ENCODE measurements at places on chromosomes 5 and 9.

GRCh38 chr9:87594662-87595061, 97.0 kb downstream of the DAPK1 start:
- no peak for DNase-seq
- H3K4me1 ChIP-seq: no peaks in the 10 kb centered on the region
- H3K27ac ChIP-seq: no peak overlapping the region
- H3K36me3 ChIP-seq: no peaks in the 10 kb centered on the region
- peaks cover 13% of the 10 kb centered on the region for H3K27me3 ChIP-seq

DNA sequence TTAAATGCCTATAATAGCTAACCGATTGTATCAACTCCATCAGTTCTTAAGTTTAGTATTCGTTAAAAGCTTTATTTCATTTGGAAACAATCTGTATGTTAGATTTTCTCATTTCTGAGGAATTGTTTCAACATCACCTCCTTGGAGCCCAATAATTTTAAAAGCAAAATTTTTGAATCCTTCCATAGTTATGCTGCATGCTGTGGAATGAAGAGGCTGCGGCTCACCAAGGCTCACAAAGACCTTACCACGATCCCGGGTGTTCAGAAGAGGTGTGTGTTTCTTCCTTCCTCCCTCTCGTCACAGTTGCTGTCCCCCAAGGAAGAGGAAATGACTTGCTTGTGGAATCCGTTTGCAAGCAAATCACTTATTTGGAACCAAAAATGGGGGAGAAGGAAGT, 143.8 kb downstream of the FGF1 start:
- H3K4me3 ChIP-seq: no peak overlapping the region
- H3K4me1 ChIP-seq: no peaks in the 10 kb centered on the region
- no peak overlapping the region for H3K27ac ChIP-seq
- no peaks in the 10 kb centered on the region for H3K36me3 ChIP-seq
- no peak for DNase-seq

- no peaks in the 10 kb centered on the region for H3K27me3 ChIP-seq
- H3K4me1 ChIP-seq: no peaks in the 10 kb centered on the region
- H3K27ac ChIP-seq: no peak overlapping the region
- no peak for DNase-seq
- no peak overlapping the region for H3K4me3 ChIP-seq
These were observed 422.9 kb downstream of the TMEM161B start for GRCh38 chr5:87845734-87846133.

DNA sequence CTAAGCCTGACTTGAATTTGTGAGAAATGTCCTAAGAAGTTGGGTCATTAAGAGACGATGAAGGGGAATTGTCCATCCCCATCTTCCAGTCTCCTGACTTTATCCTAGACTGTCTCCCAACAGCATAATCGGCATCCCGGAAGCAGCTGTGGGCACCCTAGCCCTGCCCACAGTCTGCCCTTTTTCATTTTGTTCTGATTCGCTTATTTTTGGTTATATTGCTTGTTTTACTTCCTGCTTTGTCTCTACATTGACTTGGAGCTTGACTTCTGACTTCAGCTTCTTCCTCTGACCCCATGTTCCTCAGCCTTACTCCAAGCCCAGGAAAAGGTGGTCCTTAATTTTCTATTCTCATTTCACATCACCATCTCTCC, 41.8 kb downstream of the UGCG start:
- H3K27ac ChIP-seq: peak overlapping the region; percentile 69
- DNase-seq: no peak
- H3K27me3 ChIP-seq: no peaks in the 10 kb centered on the region
- peaks cover 45% of the 10 kb centered on the region for H3K36me3 ChIP-seq
- peaks cover 23% of the 10 kb centered on the region for H3K4me1 ChIP-seq
- H3K4me3 ChIP-seq: no peak overlapping the region

DNA sequence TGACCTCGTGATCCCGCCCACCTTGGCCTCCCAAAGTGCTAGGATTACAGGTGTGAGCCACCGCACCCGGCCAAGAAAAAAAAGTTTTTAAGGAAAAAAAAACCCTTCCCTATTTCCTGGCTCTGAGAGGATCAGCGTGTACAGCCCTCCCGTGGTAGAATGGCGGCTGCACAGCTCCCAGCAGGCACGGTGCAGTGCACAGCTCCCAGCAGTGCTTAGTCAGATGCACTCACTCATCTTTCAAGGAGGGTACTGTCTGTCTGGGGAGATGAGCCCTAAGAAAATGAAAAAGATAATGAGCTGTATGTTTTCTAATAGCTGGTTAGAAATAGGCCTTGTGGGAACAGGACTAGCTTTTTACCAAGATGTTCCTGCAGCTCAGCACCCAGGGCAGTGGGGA, 36.7 kb upstream of the SLC2A8 start:
- no peak for DNase-seq
- peaks cover 2% of the 10 kb centered on the region for H3K27me3 ChIP-seq
- H3K4me1 ChIP-seq: peaks cover 9% of the 10 kb centered on the region
- no peak overlapping the region for H3K27ac ChIP-seq
- no peaks in the 10 kb centered on the region for H3K36me3 ChIP-seq

GRCh38 chr5:157874861-157875260, 15.9 kb upstream of the CLINT1 start:
- no peak overlapping the region for H3K27ac ChIP-seq
- H3K27me3 ChIP-seq: no peaks in the 10 kb centered on the region

DNA sequence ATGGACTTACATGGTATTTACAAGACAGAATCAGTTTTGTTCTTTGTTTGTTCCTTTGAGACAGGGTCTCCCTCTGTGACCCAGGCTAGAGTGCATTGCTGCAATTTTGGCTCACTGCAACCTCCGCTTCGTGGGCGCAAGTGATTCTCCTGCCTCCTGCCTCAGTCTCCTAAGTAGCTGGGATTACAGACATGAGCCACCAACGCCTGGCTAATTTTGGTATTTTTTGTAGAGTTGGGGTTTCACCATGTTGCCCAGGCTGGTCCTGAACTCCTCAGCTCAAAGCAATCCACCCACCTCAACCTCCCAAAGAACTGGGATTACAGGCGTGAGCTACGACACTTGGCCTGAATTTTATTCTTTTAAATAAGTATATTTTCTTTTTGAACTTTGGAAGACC, 27.6 kb downstream of the RAB24 start:
- H3K27ac ChIP-seq: no peak overlapping the region
- H3K36me3 ChIP-seq: peaks cover 57% of the 10 kb centered on the region
- H3K4me1 ChIP-seq: peaks cover 15% of the 10 kb centered on the region

GRCh38 chr5:126852091-126852571, 75.2 kb downstream of the LMNB1 start:
- H3K4me3 ChIP-seq: no peak overlapping the region
- peaks cover 33% of the 10 kb centered on the region for H3K36me3 ChIP-seq
- DNase-seq: no peak
- no peaks in the 10 kb centered on the region for H3K27me3 ChIP-seq
- H3K27ac ChIP-seq: peak overlapping the region; percentile 91
- H3K4me1 ChIP-seq: peaks cover 48% of the 10 kb centered on the region

GRCh38 chr9:76459694-76460635, 983 bp downstream of the GCNT1 start:
- DNase-seq: no peak
- H3K36me3 ChIP-seq: peaks cover 7% of the 10 kb centered on the region
- H3K27me3 ChIP-seq: no peaks in the 10 kb centered on the region
- H3K4me3 ChIP-seq: peak overlapping the region; percentile 86
- H3K27ac ChIP-seq: peak overlapping the region; percentile 76
- H3K4me1 ChIP-seq: peaks cover 43% of the 10 kb centered on the region

DNA sequence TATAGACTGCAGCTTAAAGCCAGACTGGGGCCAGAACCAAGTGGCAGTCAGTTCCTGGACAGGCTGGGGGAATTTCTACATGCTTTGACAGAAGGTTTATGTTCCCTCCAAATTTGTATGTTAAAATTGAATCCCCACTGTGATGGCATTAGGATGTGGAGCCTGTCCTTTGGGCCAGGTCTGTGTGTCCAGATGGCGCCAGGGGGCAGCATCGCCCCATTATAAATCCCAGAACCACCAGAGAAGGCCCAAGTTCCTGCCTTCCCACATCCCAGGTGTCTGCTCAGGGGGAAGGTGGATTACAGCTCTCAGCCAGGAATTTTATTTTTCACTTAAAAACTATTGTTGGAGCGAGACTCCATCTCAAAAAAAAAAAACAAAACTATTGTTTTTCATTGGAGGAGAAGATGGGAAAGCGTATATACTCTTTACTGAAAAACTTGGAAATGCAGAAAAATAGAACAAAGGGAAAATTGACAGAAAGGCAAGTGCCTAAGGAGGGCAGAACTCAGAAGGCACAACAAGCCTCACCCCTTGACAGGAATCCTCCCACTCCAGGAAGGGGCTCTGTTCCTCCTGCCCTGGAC, 5.0 kb downstream of the IL3 start:
- DNase-seq: peak; percentile 69
- no peak overlapping the region for H3K4me3 ChIP-seq
- H3K36me3 ChIP-seq: no peaks in the 10 kb centered on the region

GRCh38 chr9:82923912-82924605, 138.9 kb downstream of the RASEF start:
- DNase-seq: no peak
- no peak overlapping the region for H3K27ac ChIP-seq
- H3K4me3 ChIP-seq: no peak overlapping the region
- no peaks in the 10 kb centered on the region for H3K27me3 ChIP-seq
- H3K36me3 ChIP-seq: no peaks in the 10 kb centered on the region
